ENCODE measurements at places on chromosomes 6 and 20. TPM values are rescaled to one million over a fixed set of nuclear protein-coding genes. Genes with fewer than 3 reads are reported as not detected.

DNA sequence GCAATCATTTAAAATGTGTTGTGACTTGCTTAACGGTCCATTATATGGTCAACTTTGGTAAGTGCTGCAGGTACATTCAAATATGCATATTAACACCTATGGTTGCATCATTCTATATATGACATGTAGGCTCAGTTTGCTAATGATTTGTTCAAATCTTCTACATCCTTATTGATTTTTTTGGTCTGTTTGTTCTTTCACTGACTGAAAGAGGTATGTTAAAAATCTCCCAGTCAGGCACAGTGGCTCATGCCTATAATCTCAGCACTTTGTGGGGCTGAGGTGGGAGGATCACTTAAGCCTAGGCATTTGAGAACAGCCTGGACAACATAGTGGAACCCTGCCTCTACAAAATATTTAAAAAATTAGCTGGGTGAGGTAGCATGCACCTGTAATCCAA, 29.2 kb downstream of the PIGU start:
- no peak for ATAC-seq

DNA sequence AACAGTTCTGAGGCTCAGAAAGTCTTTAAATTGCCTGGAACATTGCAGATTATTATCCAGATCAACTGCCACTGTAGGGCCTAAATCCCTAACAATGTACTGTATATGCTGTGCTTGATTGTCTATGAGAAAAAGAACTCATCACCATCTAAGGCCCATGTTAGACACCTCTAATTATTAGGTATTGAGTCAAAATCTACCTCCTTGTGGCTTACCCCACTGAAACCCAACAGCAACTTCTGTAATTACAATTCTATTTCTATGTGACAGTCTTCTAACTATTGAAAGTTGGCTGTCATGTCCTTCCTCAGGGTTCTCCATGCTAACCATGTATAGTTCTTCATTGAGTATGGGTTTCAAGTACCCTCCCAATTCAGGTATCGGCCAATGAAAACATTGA, 13.9 kb downstream of the MCM9 start:
- no peak for ATAC-seq

DNA sequence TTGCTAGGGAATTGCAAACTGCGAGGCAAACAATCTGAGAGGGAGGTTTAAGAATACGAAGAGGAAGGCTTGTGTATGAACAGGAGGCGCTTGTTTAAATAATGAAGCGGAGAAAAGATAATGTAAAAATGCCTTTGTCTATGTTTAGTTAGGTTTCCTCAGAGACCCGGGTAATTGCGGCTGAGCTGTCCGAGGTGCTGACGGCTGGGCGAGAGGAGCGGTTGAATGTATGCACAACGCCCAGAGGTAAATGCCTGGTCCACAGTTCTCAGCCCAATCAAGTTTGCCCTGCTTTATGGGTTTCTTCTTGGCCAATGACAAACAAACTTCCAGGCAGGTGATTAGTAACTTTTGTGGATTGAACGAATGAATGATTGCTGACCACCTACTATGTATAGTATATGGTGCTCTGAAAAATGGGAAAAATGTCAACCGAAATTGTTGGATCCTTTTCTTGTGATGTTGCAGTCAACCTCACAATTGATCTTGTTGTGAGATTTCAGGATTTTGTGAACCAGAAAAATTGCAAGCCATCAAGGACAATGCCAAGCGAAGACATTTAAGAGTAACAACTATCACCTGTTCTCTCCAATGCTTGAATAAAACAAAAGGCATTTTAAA, 38.3 kb upstream of the SLC32A1 start:
- ATAC-seq, result no peak

DNA sequence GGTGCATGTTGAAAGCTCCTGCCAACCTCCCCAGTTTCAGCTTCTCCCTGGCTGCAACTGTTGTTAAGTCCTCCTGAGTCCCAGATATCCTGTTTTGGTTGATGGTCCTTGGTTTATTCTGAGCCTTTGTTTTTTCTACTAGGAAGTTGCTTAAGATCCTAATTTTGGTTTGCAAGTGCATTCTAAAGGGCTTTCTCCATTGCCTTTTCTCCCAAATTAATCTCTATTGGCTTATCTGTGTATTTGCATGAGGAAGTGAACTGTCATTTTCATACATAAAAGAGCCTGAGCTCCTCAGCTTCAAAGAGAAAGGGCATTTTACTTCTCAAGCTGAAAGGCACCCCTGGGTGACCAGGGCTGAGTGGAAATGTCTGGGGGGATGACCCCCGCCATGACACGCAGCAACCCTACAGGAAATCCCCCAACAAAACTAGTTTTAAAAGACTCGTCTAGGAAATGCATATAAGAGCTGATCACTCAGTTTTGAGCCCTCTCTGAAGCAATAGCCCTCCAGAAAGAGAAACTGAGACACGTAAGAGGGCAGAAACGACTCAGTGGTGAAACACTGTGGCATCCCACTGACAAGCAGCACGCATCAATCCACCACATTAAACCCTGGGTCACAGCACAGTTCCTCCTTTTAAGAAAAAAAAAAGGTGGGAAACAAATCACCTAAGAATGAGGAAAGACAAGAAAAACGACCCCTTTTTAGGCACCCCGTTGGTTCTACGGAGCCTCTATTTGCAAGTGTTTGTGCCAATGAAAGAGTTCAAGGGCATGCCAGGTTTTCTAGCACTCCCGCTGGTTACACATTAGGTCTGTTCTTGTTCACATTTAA, 140.9 kb downstream of the THBS2 start:
- ATAC-seq, result no peak

DNA sequence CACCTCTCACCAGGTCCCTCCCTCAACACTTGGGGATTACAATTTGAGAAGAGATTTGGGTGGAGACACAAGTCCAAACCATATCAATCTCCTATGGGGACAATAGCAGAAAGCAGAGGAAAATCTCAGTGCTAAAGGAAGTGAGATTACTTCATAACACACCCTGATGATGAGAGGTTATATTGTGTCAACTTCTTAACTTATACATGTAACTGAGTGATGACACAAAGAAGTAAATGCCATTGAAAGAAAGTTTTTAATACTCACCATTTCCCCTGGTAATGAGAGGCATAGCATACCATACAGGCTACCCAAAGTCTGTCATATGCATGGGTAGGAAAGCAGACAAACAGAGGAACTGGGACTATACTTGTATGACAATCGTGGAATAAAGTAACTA, 137.2 kb downstream of the MMUT start:
- ATAC-seq, result no peak

- no peak for ATAC-seq
These were observed 51.0 kb downstream of the TXNDC5 start for GRCh38 chr6:7859591-7859990.

The CPXM1 gene
- 17.2 TPM for total RNA-seq

The SLC22A7 gene
- 0.88 TPM for total RNA-seq

DNA sequence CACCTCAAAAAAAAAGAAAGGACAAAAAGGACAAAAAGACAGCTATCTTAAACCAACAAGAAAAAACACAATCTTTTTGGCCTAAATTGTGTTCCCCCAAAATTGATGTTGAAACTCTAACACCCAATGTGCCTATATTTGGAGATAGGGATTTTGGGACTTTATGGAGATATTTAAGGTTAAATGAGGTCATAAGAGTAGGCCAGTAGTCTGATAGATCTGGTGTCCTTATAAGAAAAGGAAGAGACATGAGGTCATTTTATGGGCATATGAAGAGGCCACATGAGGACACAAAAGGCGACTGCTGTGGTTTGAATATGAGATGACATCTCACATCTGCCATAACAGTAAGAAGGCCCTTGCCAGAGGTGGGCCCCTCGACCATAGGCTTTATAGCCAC, 49.5 kb downstream of the TRIM38 start:
- no peak for ATAC-seq

The EYA4 gene
- total RNA-seq, result 45.5 TPM

The BHLHE23 gene
- total RNA-seq, result not detected

The REM1 gene
- 0.49 TPM for total RNA-seq

DNA sequence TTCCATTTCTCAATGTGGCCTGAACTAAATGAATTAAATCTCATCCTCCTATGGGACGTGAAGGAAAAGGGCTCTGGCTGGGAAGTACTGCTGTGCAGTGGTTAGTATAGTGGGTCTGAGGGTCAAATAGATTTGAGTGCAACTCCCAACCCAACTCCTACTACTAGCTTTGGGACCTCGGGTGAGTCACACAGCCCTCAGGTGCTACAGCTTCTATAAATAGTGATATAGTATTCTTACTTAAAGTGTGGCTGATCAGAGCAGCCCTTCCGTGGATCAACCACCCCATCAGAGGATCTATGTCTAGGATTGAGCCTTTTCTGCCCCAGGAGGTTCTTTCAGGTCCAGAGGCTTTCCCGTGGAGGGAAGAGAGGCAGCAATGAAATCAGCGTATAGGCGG, 904 bp upstream of the UST start:
- ATAC-seq, result no peak

Measured in motor neuron (in vitro differentiated cells).